ENCODE measurements at places on chromosomes 6 and 20. TPM values are rescaled to one million over a fixed set of nuclear protein-coding genes. Genes with fewer than 3 reads are reported as not detected.
A peak's percentile ranks its signal among the peaks of the same experiment; 100 is the strongest.

DNA sequence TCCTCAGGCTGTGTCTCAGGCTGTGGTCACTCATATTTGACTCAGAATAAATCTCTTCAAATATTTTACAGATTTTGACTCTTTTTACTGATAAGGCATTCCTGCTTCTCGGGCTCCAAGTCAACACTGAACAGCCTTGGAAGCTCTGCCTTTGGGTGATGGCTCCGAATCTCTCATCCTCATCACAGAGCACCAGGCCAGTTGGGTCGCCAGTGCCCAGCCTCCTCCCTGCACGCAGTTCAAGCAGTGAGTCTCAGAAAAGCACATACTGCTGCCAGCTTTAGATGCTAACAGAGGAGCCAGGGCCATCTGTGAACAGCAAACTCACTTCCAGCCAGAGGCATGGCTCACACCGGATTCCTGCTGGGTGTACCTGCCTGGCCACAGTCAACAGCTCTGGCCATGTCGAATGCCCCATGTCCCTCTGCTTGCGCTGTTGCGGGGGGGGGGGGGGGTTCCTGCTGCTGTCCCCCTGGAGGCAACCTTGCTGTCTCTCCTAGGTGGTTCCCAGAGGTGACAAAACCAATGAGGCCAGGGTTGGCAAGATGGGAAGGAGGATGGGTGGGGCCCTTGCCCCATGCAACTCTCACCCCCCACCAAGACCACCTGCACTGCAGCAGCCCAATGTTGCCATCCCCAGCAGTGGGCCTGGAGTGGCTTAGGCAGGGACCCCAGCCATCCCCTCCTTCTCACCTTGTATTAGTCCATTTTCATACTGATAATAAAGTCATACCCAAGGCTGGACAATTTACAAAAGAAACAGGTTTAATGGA, 248.8 kb downstream of the ERMARD start:
- H3K4me3 ChIP-seq, result no peak overlapping the region
- no peaks in the 10 kb centered on the region for H3K4me1 ChIP-seq
- H3K27me3 ChIP-seq, result no peaks in the 10 kb centered on the region
- no peaks in the 10 kb centered on the region for H3K36me3 ChIP-seq

DNA sequence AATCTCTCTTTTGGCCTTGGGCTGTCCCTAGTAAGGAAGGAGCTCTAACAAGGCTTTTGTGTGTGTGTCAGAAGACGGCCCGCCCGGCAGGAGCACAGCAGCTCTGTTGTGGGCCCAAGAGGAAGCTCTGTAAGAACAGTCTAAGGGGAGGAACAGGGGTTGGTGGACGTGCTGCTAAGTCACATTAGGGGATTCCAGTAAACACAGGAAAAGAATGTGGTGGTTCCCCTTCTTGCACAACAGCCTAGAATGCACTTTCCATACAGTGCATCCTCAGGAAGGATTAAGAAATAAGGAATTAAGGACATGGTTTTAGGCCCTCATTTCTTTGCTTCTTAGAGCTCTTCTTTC, 114.5 kb downstream of the RNF144B start:
- peaks cover 6% of the 10 kb centered on the region for H3K27me3 ChIP-seq
- no peaks in the 10 kb centered on the region for H3K4me1 ChIP-seq
- no peak for DNase-seq

- H3K4me1 ChIP-seq, result no peaks in the 10 kb centered on the region
- H3K4me3 ChIP-seq, result no peak overlapping the region
- DNase-seq, result no peak
- no peaks in the 10 kb centered on the region for H3K36me3 ChIP-seq
Observed at GRCh38 chr6:101226677-101227135, 166.8 kb upstream of the GRIK2 start.

DNA sequence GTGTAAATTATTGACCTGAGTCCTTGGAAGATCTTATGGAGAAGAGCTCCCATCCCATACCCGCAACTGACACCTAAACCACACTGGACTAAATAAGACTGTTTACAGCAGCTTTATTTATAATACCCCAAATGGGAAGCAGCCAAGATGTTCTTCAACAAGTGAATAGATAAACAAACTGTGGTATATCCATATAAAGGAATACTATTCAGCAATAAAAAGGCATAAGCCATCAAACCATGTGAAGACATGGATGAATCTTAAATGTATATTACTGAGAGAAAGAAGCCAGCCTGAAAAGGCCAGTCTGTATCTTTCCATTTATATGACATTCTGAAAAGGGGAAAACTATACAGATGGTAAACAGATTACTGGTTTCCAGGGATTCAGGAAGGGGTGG, 212.7 kb downstream of the TPBG start:
- no peaks in the 10 kb centered on the region for H3K36me3 ChIP-seq
- no peak overlapping the region for H3K4me3 ChIP-seq
- no peaks in the 10 kb centered on the region for H3K27me3 ChIP-seq
- no peaks in the 10 kb centered on the region for H3K4me1 ChIP-seq

- peak; percentile 66 for DNase-seq
- peak overlapping the region; percentile 87 for H3K27ac ChIP-seq
- H3K4me3 ChIP-seq, result peak overlapping the region; percentile 68
- no peaks in the 10 kb centered on the region for H3K27me3 ChIP-seq
Observed at GRCh38 chr6:42402184-42402583, 49.5 kb downstream of the TRERF1 start.

DNA sequence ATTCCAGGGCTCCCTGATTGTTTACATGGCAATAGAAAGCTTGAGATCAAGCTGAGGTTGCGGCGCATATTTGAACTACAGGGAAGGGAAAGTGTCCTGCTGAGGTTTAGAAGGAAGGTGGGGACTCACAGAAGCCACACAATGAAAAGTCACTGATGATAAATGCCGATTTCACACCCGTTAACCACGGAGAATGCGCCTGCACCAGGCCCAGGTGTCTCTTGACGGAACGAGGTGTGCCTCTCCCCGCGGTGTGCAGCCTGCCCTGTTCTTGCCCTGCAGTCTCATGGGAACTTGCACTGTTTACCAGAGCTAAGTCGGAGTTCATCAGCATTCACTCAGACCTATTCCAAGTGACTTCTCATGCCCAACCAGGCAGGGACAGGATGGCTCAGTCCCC, 90.3 kb downstream of the LY86 start:
- H3K4me3 ChIP-seq, result no peak overlapping the region
- H3K27ac ChIP-seq, result no peak overlapping the region
- peaks cover 6% of the 10 kb centered on the region for H3K27me3 ChIP-seq

DNA sequence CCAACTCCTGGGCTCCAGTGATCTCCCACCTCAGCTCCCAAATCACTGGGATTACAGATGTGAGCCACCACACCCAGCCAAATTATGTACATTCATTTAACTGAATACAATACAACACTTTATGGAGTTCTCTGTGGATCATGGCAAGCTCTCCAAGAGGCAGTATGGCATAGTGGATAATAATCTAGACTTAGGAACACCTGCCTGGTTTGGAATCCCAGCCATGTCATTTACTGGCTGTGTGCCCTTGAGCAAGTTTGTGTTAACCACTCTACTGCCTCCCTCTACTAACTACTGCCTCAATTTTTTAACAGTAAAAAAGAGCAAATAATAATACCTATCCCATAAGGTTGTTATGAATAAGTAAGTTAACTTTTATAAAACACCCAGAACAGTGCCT, 1.9 kb upstream of the ETV7 start:
- DNase-seq, result no peak
- no peak overlapping the region for H3K4me3 ChIP-seq
- H3K27ac ChIP-seq, result no peak overlapping the region
- peaks cover 29% of the 10 kb centered on the region for H3K4me1 ChIP-seq

Gene SPATA25
- 0.59 TPM for total RNA-seq

Gene MDFI
- not detected for total RNA-seq

Gene ULBP3
- not detected for total RNA-seq

Gene PTK7
- 3.7 TPM for total RNA-seq
